ENCODE measurements at places on chromosomes 16 and 17.

DNA sequence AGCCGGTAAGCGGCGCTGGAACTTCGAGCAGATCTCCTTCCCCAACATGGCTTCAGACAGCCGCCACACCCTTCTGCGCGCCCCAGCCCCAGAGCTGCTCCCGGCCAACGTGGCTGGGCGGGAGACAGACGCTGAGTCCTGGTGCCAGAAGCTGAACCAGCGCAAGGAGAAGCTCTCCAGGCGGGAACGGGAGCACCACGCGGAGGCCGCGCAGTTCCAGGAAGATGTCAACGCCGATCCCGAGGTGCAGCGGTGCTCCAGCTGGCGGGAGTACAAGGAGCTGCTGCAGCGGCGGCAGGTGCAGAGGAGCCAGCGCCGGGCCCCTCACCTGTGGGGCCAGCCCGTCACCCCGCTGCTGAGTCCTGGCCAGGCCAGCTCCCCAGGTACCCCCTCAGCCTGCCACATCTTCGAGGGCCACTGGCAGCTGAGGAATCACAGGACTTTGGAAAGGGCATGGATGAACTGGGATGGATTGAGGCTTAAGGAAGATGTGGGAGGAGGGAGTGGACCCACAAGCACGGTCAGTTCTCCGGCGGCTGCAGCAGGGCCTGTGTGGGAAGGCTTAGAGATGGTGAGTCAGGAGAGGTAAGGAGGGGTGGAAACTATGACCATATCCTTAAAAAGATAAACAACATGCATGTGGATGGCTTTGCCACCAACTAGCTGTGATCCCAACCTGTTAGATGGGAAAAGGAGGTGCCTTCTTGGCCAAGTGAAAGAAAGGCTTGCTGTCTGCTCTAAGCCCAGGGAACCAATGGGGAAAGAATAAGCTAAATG is 3.4 kb upstream of the LLGL2 start:
- no peak for DNase-seq

GRCh38 chr17:57170866-57171265 is 85.5 kb upstream of the MSI2 start:
- DNase-seq = no peak

DNA sequence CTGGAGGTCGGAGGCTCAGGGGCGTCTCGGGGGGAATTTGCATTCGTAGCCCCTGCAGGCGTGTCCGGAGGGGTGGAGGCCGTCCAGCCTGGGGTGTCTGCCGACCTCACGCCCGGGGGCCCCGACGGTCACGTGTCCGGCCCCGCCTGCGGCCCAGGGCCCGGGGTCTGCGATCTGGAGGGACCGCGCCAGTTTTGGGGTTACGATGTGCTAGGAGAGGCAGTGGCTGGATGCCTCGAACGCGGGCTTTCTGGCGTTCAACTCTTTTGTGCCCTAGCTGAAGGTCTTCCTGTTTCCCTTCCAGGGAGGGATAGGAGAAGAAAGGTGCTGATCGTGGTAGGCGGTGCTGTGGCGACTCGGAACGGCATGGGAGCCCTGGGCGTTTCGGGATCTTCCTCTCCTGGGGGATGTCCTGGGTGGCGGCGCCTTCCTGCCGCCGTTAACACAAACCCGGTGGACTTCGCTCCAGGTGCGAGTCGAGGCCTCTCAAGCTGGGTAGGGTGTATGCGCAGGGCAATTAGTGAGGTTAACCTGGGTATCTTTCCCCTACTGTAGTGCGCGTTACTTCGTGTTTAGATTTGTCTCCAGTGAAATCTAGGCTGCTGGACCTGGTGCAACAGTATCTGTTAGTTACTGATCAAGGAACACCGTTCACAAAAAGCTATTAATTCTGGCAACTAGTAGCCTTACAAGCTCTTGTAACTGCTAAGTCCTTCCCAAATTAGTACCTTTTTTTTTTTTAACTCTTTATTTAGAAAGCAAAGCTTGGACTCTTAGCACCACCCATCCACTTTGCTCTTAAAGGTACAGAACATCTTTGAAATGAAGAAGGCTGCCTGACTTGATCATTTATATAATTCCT is 1.3 kb downstream of the AKAP1 start:
- DNase-seq = peak; percentile 36

- DNase-seq = no peak
Measured at GRCh38 chr17:63153488-63153887, 187.5 kb downstream of the TANC2 start.

GRCh38 chr16:66572356-66572755 is 6.1 kb downstream of the CMTM1 start:
- DNase-seq = no peak

- no peak for DNase-seq
Measured at GRCh38 chr17:68399638-68400403, 57.5 kb downstream of the WIPI1 start.

DNA sequence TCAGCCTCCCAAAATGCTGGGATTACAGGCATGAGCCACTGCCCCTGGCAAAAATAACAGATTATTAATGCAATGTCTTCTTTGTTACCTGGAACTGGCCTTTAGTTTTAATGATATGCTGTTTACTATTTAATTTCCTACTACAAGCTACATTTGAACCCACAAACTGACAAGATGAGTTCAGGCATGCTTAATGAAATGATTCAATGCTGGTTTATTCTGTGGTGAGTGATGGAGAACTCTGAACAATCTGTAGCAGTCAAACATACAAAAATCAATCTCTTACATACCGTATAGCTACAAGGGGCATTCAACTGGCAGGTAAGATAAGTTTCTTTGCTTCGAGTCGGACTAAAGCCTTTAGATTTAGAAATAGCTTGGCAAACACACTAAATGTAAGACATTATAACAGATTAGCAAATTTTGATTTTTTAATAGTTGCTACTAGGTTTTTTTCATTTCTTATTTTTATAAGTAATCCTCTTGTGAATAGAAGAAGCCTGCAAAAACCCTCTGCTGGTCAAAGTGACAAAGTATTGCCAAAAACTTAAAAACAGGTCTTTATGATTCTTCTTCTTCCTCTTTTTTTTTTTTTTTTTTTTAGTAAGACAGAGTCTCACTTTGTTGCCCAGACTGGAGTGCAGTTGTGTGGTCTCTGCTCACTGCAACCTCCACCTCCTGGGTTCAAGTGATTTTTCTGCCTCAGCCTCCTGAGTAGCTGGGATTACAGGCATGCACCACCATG is 138.5 kb downstream of the SSH2 start:
- DNase-seq = no peak

DNA sequence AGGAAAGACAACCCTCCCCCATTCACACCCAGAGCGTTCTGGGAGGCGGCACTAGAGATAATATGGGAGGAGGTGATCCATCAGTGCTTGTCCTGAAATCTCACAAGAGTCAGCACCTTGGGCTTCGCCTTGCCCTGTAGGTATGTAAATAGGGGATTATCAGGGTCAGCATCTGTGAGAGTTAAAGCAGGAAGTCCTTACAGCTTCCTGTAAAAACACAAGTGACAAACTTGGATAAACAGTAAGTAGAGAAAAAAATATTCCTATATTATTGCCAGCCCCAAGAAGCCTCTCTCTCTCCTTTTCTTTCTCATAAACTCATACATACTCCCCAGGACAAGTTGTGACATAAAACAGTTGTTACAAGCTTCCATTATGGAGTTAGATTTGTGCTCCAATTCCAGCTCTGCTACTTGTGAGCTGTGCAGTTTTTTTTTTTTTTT is 187.7 kb downstream of the MAF start:
- DNase-seq = no peak

- DNase-seq = no peak
Measured at GRCh38 chr17:82237083-82237745, 8.4 kb downstream of the SLC16A3 start.

DNA sequence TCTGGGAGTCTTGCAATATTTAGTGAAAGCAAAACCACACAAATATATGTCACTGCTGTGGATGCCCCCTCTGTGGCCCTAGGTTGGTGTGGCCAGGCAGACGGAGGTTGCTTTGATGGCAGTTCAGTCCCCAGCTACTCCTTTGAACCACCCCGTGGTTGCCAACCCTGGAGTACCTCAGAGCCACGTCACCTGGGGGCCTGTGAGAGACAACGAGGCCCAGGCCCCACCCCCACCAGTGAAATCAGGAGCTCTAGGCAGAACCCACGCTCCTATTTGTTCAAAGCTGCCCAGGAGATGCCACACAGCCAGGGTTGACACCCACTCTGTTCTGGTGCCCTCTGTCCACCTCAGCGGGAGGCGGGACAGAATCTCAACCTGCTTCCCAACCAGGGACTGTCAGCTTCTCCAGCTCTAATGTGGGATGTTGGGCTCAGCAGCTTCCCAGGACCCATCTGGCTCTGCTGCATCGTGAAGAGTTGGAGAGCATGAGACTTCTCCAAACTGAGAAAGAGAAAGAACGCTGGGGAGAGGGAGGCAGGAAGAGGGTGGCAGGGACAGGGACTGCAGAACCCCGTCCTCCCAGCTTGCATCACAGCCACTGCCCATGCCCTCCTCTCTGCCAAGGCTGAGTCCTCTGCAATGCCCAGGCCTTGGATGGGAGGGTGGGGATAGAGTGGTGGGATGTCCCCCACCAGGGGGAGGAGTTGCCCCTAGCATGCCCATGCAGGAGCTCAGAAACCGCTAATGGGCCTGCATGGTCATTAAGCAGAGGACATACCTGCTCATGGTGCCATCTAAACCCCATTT is 81.8 kb downstream of the C16orf78 start:
- DNase-seq = peak; percentile 16

DNA sequence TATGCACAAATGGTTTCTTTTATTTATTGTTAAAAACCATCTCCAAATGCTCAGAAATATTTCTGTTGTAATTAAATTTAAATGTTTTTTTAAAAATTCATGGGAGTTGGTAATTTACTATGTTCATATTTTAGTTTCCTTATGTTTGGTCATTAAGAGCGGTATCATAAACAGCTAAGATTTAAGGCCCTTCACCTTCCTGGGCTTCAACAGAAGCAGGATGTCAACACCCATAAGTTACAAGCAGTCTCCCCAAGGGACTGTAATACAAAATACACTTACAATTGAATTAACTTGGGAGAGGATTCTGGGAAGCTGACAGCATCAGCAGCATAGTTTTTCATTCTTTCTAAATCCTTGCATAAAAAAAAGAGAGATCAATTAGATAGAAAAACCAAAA is 30.9 kb upstream of the TANC2 start:
- DNase-seq = no peak

DNA sequence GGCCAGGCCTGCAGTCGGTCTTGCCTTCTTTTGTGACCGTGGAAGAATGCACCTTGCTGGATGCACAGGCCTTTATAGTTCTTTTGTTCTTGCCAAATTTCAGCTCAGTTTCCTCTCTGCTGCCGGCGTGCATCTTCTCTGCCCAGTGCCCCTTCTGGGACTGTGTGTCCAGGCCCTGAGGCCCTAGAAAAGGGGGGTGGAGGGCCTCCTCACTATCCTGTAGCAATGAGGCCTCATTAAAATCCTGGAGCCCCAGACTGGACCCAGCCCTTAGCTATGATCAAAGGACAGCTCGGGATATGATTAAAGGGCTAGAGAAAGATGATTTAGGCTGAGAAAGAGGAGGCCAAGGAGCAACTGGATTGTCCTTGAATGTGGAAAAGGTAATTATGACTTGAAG is 229.8 kb downstream of the SEC14L1 start:
- no peak for DNase-seq

GRCh38 chr16:65410801-65411200 is 288.9 kb upstream of the CDH11 start:
- DNase-seq = no peak

- no peak for DNase-seq
Measured at GRCh38 chr17:61340431-61341209, 59.0 kb upstream of the TBX2 start.

GRCh38 chr17:61259360-61259759 is 140.3 kb upstream of the TBX2 start:
- no peak for DNase-seq

GRCh38 chr16:85916141-85916890 is 17.4 kb downstream of the IRF8 start:
- DNase-seq = no peak

GRCh38 chr16:86388976-86389375 is 121.4 kb upstream of the FOXF1 start:
- DNase-seq = no peak

- no peak for DNase-seq
Measured at GRCh38 chr16:8863594-8864424, 5.0 kb downstream of the CARHSP1 start.

DNA sequence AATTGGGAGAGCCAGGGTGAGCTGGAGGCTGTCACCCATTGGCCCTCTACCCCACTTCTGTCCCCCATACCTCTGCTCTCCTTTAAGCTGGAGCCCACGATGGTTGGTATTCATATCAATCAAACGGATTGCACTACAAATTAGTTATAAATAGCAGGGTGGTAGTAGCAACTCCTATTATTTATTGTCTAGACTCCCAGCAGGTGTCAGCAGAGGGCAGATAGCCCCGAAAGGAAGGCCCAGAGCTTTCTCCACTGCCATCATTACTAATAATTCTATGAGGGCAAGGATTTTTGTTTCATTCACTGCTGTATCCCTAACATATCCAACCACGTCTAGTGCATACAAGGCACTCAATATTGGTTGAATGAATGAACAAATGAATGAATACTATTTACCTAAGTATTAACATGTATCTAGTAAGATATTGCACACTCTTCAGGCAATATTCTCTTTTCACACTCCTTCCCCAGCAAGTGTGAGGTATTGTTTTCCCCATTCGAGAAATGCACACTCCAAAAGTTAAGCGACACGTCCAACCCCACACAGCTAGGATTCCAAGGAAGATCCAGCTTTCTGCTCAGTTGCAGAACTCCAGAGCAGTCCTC is 6.3 kb downstream of the C17orf50 start:
- no peak for DNase-seq

GRCh38 chr17:50459756-50460155 is 8.9 kb downstream of the CHAD start:
- DNase-seq = no peak

DNA sequence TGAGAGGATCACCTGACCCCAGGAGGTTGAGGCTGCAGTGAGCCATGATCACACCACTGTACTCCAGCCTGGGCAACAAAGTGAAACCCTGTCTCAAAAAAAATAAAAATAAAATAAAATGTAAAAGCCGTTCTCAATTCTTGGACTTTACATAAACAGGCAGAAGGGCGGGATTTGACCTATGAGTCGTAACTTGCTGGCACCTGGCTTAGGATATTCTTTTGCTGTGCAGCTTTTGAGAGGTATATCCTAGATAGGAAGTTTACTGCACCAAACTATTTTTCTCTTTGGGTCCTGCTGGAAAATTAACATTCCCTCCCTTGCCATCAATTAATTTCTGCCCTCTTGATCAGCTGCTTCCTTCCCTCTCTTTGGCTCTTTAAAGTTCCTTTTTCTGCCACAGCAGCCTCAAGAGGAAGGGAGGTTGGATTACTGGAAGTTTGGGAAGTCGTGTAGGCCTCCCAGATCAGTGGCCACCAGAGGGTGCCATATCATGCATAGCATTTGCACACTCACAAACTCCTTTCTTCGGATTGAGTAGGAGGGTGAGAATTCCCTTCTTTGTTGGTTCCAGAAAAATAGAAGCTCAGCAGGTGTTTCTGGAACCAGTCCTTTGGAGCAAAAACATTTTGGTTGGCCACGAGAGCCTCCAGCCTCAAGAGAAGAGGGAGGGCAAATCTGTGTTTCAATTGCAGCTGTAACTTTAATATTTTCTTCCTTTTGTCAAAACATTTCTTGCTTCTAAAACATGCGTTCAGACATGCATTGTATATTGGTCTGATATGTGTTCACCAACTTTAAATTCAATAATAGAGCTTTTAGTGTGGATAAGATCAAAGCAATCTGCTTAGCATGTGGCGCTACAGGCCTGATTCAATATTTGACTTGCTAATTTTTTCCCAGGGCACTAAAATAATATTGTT is 147.3 kb downstream of the CCDC182 start:
- DNase-seq = peak; percentile 40

- no peak for DNase-seq
Measured at GRCh38 chr17:7459961-7460545, 15.2 kb downstream of the CHRNB1 start.

Measured in activated T-cell treated with anti-CD3 and anti-CD28 coated beads, Interleukin-2, amount 50 U/mL, for 1 hour (primary cell).